ENCODE measurements at places on chromosomes 7 and 10.

GRCh38 chr7:42590771-42591310 lies 321.0 kb downstream of the C7orf25 start:
- no peak for DNase-seq

DNA sequence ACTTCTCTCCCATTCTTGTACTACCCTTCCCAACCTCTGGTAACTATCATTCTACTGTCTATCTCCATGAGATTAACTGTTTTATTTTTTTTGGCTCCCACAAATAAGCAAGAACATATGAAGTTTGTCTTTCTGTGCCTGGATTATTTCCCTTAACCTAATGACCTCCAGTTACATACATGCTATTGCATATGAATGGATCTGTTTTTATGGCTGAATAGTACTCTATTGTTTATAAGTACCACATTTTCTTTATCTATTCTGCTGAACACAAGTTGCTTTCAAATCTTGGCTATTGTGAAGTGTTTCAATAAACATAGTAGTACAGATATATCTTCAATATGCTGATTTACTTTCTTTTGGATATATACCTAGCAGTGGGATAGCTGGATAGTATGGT lies 376.6 kb upstream of the KCND2 start:
- DNase-seq = no peak

DNA sequence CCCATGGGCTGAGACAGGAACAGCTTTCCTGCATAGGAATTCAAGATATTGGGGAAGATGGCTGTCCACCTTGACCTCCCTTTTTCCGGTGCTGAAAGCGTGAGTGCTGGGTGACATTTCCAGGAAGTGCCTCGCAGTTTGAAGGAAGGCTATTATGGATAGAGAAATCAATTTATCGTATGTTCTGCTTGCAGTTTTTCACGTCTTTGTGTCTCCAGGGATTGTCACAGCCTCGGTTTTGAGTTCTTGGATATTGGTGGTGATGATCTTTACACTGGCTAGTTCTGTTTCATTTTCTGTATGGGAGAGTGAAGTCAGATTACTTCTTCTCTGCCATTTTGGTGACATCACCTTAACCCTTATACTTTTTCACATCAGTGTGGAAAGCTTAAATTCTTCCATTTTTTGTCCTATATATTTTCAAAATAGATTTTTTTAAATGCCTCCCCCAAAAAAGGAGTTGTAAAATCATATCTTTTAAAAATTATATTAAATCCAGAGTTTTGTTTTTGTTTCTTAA lies 102.5 kb upstream of the APBB1IP start:
- DNase-seq = no peak

DNA sequence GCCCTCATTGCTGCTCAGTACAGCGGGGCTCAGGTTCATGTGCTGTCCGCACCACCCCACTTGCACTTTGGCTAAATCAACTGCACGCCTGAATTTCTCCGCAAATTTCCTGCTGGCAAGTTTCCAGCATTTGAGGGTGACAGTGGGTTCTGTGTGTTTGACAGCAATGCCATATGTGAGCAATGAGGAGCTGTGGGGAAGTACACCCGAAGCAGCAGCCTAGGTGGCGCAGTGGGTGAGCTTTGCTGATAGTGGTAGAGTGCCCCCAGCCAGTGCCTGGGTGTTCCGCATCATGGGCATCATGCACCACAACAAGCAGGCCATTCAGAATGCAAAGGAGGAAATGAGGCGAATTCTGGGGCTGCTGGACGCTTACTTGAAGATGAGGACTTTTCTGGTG lies 103.9 kb upstream of the POT1 start:
- no peak for DNase-seq

GRCh38 chr10:131858118-131858515 lies 42.7 kb upstream of the PPP2R2D start:
- no peak for DNase-seq

DNA sequence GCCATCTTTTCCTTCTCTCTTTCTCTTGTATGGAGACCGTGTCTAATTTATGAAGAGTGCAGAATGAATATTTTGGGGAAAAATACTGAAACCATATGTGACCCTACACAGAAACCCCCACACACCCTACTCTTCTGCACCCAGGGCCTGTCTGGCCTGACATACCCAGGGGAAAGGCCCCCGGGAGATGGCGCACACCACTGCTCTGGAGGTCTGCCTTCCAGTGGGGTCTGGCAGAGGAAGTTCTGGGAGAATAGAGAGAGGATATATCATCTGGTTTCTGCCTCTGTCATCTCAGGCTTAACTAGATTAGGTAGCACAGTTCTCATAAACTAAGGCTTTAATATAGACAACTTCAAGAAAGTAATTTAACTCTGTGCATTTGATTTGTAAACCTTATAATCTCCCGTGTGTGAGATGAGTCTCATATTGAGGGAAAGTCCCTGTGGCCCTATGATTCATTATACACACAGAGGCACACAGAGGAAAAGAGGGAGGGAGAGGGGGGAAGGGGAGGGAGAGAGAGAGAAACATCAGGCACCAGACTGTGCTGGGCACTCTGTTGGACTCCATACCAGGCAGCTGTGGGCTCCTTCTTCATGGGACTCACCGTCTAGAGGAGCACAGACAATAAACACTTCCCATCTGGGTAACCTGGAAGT lies 123.3 kb downstream of the AOAH start:
- no peak for DNase-seq

- DNase-seq = no peak
Observed at GRCh38 chr7:157497367-157497743, 160.6 kb downstream of the DNAJB6 start.

DNA sequence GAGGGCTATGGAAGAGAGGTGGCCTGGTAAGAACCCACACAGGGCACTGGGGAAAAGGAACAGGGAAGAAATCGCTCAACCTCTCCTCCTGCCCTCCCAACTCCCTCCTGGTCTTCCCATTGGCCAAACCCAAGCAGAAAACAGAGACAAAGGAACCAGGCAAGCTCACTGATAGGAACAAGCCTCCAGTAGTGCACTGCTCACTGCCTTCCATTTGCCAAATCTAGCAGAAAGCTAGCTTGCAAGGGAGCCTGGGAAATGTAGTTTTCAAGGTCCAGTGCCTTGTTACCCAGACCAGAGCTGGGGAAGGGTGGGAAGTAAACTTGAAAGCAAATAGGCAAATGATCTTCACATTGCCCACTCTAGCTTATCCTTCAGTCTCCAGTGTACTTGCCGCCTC lies 556.1 kb upstream of the AUTS2 start:
- no peak for DNase-seq

DNA sequence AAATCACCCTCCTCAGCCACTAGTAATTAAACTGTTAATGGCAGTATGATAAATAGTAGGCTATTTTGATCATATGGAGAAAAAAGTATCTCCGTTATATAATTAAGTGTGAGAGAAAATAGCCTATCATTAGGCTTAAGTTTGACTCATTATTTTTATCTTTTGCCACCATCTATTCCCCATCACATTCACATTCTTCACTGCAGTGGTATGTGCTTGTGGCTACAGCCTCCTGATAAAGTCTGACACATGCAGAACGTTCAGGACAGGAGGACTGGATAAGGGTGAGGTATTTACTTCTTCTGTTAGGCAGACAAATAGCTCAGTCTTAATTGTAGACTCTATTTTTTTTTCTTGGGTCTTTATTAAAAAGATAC lies 5.8 kb downstream of the NEBL start:
- DNase-seq = no peak

- peak; percentile 53 for DNase-seq
Observed at GRCh38 chr10:45420453-45421192, 46.6 kb downstream of the ALOX5 start.

- no peak for DNase-seq
Observed at GRCh38 chr10:92699193-92699517, 9.4 kb downstream of the HHEX start.

DNA sequence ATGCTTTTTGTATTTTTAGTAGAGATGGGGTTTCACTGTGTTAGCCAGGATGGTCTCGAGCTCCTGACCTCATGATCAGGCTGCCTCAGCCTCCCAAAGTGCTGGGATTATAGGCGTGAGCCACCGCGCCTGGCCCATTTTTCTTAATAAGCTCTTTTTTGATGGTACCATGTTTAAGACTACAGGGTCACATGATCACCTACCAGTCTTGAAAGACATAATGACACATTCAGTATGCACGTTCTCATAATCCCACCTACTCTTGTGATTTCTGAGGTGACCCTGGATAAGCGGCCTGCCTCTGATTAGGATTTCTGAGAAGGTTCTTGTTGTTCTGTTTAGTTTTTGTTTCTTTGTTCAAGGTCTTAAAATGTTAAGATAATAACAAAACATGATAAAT lies 43.7 kb upstream of the PLXNA4 start:
- DNase-seq = no peak

DNA sequence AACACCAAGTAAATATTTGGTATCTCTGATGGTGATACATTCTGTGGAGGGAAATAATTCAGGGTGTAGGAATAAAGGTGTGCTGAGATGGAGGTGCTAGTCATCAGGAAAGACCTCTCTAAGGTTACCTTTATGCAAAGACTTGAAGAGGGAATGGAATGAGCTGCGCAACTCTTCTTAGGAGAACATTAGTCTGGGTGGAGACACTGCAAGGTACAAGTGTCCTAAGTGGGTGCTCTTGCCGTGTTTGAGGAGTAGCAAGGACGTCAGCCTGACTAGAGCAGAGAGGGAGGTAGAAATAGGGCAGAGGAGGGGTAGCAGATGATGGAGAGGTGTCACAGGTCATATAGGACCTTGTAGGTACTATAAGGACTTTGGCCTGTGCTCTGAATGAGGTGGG lies 148.1 kb downstream of the AUTS2 start:
- no peak for DNase-seq

- no peak for DNase-seq
Observed at GRCh38 chr7:73834626-73835191, 3.9 kb downstream of the CLDN4 start.

DNA sequence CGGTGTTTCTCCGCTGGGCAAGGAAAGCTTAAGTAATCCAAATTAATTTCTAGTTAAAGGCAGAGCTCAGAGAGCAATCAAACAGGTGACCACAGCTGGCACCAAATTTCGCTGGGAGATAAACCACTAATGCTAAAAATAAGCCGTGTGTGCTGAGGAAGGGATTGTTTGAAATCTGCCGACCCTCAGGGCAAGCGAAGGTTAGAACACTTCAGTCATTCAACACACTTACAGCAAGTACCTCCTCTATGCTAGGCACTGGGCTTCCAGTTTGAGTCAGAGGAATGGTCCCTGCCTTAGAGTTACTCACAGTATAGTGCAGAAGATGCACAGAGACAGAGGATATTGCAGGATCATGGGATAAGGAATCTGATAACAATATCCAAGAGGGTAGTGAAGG lies 467.9 kb upstream of the PODXL start:
- DNase-seq = no peak

GRCh38 chr7:38425509-38425908 lies 152.1 kb upstream of the TARP start:
- no peak for DNase-seq

GRCh38 chr10:61472090-61472674 lies 19.0 kb upstream of the TMEM26 start:
- no peak for DNase-seq

DNA sequence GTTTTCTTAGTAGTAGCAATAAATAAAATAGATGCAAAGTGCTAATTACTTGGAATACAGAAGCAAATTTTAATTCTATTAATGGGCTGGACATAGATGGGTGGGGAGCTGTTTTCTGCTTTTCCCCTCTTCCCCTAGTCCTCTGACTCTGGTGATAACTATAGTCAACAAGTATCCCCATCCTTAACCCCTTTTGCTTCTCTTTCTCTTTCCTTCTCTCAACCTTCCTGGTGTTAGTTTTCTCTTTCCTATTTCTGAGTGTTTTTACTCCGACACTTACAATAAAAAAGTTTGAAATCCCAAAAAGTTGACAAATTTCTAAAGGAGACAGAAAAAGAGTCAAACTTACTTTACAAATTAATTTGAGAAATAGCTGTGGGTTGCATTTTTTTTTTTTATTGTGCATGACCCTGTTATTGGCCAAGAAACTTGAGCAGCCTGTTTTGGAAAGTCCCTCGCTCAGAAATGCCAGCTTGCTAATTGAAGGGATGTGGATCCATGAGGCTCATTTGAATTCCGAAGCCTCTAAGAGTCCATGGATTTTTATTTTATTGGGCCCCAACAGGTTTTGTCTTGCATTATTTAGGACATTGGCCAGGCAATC lies 2.4 kb downstream of the FAS start:
- no peak for DNase-seq

DNA sequence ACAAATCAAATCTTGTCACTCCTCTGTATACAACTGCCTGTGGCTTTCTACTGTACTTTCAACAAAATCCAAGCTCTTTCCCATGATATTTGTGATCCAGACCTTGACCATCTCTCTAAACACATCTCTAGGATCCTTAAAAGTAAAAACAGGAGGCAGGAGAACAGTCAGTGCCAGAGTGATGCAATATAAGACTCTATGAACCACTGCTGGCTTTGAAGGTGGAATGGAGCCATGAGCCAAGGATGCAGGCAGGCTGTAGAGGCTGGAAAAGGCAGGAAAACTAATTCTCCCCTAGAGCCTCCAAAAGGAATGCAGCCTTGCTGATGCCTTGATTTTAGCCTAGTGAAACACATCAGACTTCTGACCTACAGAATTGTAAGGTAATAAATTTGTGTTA lies 45.5 kb upstream of the LRRN3 start:
- no peak for DNase-seq

DNA sequence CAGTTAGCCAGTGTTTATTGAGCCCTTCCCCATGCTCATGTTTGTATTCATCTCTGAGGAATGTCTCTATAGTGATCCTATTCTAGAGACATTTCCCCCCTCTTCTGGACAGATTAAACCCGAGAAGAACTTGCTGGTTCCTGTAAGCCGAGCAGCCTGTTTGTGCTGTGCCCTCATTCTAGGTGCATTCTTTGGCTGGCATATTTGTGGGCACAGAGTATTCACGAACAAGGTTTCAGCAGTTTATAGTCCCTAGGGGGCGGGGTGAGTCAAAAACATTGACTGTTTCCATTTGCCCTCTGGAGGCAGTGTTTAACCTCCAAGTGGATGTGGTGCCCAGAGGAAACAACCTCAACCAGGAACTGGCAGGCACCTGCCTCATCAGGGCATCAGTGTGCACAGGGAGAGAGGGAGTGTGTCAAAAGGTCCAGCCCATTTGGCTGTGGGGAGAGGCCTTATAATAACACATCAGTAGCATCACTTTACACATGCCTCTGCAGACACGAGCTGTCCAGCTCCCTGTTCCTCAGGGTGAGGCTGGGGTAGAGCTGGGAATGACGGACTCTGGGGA lies 273.3 kb upstream of the LRGUK start:
- no peak for DNase-seq

DNA sequence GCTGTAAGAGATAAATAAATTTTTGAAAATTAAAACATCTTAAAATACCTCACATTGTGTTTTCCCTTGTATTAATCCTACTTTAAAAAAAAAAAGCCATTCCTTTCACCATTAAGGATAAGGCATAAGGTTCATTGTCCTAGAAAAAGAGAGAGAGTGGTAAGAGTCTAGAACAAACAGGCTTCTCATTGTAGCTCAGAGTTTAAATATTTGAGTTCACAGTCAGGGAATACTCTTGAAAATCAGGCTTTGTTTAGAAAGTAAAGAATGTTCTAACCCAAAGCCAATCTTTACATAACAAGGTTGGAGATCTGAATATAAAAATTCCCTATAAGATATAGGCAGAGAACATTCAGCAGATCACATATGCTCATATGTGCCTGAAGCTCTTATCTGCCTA lies 40.2 kb upstream of the TES start:
- no peak for DNase-seq

All from GM12891 (cell line).